ENCODE measurements at places on chromosomes 7 and 10. TPM values are rescaled to one million over a fixed set of nuclear protein-coding genes. Genes with fewer than 3 reads are reported as not detected.

GRCh38 chr7:130292682-130293257 is at the start of gene CPA4:
Gene CPA4 (plus strand): TSS chr7:130293161. CDS start chr7:130293181, 20 bp downstream.
- DNase-seq = no peak

DNA sequence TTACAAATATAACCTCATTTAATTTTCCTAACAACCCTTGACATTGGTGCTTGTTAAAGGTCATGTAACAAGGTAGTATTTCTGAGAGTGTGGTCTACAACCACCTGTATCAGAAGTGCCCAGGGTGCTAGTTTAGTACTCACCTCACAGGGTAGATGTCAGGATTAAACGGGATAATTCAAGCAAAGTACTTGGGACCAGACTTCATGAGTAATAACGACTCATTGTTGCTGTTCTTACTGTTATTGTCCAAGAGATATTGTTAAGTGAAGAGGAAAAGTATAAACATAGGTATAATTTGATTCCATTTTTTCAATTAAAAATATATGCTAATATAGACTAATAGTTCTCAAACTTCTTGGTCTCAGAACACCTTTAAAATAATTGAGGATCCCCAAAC is 179.3 kb downstream of the WNT2 start:
- no peak for DNase-seq

DNA sequence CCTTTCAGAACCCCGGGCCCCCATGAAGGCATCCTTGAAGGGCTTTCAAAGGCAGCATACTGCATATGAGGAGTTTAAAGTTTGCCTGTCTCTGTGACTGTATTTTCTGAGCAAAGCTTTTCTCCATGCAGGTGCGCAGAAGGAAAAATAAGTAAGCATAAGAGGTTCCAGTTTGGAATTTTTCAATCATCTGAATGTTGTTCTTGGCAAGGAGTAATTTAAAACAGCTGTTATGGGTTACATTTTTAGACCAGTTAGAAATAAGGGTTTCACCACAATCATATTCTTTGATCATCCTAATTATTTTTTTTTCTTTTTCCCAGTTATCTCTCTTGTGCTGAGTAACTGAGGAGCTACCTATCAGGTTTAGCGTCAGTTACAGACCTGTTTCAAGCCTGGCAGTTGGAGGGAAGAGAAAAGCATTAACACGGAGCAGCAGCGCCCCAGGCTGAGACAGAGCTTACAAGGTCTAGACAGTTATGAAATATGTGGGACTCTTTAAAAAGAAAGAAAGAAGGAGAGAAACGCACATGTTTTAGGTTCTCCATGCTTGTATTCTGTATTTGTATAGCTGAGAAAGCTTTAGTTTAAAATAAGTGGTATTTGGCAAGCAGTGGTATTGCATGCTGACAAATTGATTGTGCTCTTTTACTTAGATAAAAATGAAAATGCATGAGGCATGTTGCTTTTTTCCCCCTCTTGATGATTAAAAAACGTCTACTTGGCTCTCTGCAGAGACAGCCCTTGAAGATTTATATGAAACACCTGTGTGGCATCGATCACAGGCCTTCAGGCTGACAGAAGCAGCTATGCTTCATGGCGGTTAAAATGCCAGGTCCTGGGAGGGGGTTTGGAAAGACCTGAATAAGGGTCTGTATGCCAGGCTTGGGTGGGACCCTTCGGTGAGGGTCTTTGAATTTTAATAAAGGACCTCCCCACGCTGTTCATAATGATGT is 157.6 kb downstream of the GRK5 start:
- DNase-seq = no peak

The KNDC1 gene
- total RNA-seq = 7.4 TPM

The ZNF804B gene
- 0.10 TPM for total RNA-seq
